ENCODE measurements at places on chromosomes 6 and 20. TPM values are rescaled to one million over a fixed set of nuclear protein-coding genes. Genes with fewer than 3 reads are reported as not detected.

The TMC2 gene
- not detected for total RNA-seq

The SLC32A1 gene
- total RNA-seq, result not detected

- no peak overlapping the region for H3K27ac ChIP-seq
- H3K4me3 ChIP-seq, result peak overlapping the region; percentile 74
- H3K4me1 ChIP-seq, result peaks cover 24% of the 10 kb centered on the region
- no peak for DNase-seq
- H3K27me3 ChIP-seq, result peaks cover 10% of the 10 kb centered on the region
Measured at GRCh38 chr6:47310131-47310480, 401 bp upstream of the TNFRSF21 start.

GRCh38 chr20:15445056-15445840, 1107.8 kb upstream of the FLRT3 start:
- no peak overlapping the region for H3K4me3 ChIP-seq
- H3K4me1 ChIP-seq, result no peaks in the 10 kb centered on the region
- no peak for DNase-seq
- H3K36me3 ChIP-seq, result no peaks in the 10 kb centered on the region
- H3K27ac ChIP-seq, result no peak overlapping the region

DNA sequence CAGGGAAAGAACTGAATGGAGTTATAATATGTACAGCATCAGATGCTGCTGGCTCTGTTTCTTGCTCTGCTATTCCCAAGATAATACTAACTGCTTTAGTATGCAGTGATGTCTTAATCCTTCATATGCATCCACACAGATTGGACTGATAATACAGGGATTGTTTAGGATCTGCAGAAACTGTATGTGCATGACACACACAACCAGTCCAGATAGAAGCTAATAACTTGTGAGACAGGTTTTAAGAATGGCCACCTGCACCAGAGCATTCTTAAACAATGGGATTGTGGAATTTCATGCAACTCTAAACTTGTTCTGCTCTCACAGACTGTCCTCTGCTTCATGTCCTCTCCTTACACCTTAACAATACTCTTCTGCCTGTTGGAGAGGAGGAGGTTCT, 90.9 kb downstream of the SPTLC3 start:
- H3K36me3 ChIP-seq, result no peaks in the 10 kb centered on the region
- H3K27ac ChIP-seq, result no peak overlapping the region
- H3K4me3 ChIP-seq, result no peak overlapping the region
- DNase-seq, result no peak

DNA sequence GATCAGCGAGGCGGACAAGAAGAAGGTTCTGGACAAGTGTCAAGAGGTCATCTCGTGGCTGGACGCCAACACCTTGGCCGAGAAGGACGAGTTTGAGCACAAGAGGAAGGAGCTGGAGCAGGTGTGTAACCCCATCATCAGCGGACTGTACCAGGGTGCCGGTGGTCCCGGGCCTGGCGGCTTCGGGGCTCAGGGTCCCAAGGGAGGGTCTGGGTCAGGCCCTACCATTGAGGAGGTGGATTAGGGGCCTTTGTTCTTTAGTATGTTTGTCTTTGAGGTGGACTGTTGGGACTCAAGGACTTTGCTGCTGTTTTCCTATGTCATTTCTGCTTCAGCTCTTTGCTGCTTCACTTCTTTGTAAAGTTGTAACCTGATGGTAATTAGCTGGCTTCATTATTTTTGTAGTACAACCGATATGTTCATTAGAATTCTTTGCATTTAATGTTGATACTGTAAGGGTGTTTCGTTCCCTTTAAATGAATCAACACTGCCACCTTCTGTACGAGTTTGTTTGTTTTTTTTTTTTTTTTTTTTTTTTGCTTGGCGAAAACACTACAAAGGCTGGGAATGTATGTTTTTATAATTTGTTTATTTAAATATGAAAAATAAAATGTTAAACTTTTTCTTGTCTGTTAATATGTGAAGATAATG, 2.2 kb downstream of the HSPA1B start:
- no peaks in the 10 kb centered on the region for H3K27me3 ChIP-seq
- peak; percentile 84 for DNase-seq
- no peaks in the 10 kb centered on the region for H3K36me3 ChIP-seq
- peak overlapping the region; percentile 53 for H3K27ac ChIP-seq

The WFDC8 gene
- total RNA-seq, result not detected

The DEFB123 gene
- total RNA-seq, result not detected

The SRSF6 gene
- 88.2 TPM for total RNA-seq

- H3K36me3 ChIP-seq, result no peaks in the 10 kb centered on the region
- H3K27ac ChIP-seq, result no peak overlapping the region
- H3K27me3 ChIP-seq, result no peaks in the 10 kb centered on the region
- H3K4me1 ChIP-seq, result no peaks in the 10 kb centered on the region
- DNase-seq, result no peak
Measured at GRCh38 chr20:46735436-46735835, 26.0 kb downstream of the SLC2A10 start.

DNA sequence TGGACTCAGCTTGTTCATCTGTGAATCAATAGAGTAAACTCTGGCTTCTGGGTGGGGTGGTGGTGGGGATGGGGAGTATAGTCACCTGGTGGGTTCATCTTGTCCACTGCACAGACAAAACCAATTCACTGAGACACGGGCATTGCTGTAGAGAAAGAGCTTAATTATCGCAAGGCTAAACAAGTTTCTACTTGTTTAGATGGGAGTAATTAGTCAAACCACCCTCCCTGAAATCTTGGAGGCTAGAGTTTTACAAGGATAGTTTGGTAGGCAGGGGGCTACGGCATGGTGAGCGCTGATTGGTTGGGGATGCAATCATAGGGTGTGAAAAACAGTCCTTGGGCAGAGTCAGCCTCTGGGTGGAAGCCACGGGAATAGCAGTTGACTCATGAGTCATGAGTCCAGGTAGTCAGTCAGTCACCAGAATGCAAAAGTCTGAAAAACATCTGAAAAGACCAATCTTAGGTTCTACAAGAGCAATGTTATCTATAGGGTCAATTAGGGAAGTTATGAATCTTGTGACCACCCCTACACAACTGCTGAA, 77.8 kb downstream of the STMND1 start:
- DNase-seq, result no peak
- no peak overlapping the region for H3K4me3 ChIP-seq
- no peaks in the 10 kb centered on the region for H3K27me3 ChIP-seq
- no peaks in the 10 kb centered on the region for H3K4me1 ChIP-seq
- no peak overlapping the region for H3K27ac ChIP-seq
- no peaks in the 10 kb centered on the region for H3K36me3 ChIP-seq

GRCh38 chr6:162889303-162889702, 161.5 kb downstream of the PACRG start:
- no peaks in the 10 kb centered on the region for H3K36me3 ChIP-seq

The DZANK1 gene
- total RNA-seq, result 1.0 TPM

The PPP1R16B gene
- 16.8 TPM for total RNA-seq

DNA sequence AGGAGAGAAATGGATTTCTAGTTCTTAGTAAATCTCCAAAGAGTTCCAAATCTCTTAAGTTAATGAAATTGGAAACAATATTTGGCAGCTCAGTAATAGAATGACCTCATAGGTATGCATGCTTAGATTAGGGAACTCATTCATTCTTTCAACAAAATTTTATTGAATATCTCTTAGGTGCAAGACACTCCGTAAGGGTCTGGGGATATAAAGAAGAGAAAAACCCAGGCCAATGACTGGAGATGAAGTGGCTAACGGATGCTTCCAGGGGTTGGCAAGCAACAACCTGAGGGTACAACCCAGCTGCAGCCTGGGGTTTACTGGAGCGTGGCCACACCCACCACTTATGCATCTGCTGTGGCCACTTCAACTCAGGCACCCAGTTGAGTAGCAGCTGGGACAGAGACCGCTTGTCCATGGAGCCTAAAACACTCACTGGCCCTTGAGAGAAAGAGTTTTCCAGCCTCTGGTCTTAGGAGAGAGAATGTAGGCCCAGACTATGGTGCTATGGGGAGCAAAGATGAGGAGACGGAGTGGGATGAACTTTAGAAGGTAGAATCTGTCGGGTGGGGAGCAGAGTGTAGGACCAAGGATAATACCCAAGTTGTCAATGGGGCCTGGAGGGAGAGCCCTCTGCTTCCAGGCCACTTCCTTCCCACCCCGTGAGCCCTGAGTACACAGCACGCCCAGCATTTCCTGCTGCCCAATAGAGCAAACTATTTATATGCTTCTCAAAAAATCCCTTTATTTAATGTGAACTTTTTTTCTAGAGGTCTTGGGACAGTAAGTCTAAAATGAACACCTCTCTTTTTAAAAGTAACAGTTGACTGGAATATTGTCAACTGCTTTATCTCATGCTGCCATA, 46.8 kb upstream of the PXDC1 start:
- H3K36me3 ChIP-seq, result no peaks in the 10 kb centered on the region
- no peaks in the 10 kb centered on the region for H3K27me3 ChIP-seq
- DNase-seq, result no peak
- H3K4me1 ChIP-seq, result no peaks in the 10 kb centered on the region
- H3K4me3 ChIP-seq, result no peak overlapping the region

The KCNK5 gene
- total RNA-seq, result 3.9 TPM

- no peak overlapping the region for H3K27ac ChIP-seq
- no peaks in the 10 kb centered on the region for H3K36me3 ChIP-seq
- DNase-seq, result no peak
- no peak overlapping the region for H3K4me3 ChIP-seq
- H3K27me3 ChIP-seq, result no peaks in the 10 kb centered on the region
Measured at GRCh38 chr6:81822568-81822967, 70.1 kb upstream of the TENT5A start.

- no peaks in the 10 kb centered on the region for H3K4me1 ChIP-seq
- H3K36me3 ChIP-seq, result no peaks in the 10 kb centered on the region
- no peak for DNase-seq
- H3K27ac ChIP-seq, result no peak overlapping the region
- no peak overlapping the region for H3K4me3 ChIP-seq
- H3K27me3 ChIP-seq, result no peaks in the 10 kb centered on the region
Measured at GRCh38 chr6:140782941-140783340, 1349.8 kb upstream of the GJE1 start.

- no peaks in the 10 kb centered on the region for H3K4me1 ChIP-seq
- H3K27me3 ChIP-seq, result peaks cover 6% of the 10 kb centered on the region
- no peaks in the 10 kb centered on the region for H3K36me3 ChIP-seq
- no peak overlapping the region for H3K27ac ChIP-seq
- DNase-seq, result no peak
Measured at GRCh38 chr20:34831936-34832335, 6.5 kb upstream of the NCOA6 start.

DNA sequence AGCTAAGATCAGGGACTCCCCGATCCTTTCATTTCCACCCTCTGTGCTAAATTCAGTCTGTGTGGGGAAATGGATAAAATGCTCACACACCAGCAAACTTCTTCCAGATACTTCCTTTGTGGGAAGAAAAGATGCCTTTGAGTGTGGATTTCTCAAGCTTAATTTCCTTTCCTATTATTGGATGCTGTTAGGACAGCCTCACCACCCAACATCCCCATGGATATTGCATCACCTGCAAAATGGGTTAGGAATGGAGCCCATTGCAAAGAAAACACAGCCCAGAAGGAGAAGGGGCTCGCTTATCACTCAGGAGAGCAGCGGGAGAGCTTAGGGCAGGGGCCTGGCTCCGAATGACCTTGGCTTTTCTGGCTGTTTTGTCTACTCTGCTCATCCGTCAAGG, 272.2 kb downstream of the CDC5L start:
- H3K27ac ChIP-seq, result no peak overlapping the region
- no peaks in the 10 kb centered on the region for H3K27me3 ChIP-seq
- no peaks in the 10 kb centered on the region for H3K4me1 ChIP-seq
- H3K4me3 ChIP-seq, result no peak overlapping the region
- H3K36me3 ChIP-seq, result no peaks in the 10 kb centered on the region

DNA sequence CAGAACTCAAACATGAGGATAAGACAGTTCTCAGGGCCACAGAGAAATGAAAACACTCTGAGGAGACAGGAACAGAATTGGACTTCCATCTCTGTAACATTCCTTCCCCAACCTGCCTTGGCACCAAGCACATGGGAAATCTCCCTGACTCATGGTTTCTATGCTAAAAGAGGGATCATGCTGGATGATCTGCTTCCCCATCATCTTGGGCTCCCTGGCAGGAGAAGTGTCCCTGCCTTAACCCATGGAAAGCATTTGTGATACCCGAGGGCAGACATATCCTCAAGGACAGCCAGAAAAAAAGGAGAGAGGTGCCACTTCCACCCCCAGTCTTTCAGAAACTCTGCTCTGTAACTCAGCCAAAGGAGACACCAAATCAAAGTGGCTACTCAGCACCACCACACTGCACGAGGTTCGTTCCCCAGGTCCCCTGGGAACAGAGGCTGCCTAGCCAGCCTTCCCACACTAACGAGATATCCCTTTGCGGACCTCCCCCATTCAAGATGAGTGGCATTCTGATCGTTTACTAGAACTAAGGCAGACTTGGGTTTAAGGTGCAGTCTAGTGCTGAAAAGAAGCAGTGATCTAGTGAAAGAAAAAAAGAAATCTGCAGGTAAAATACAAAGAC, 34.8 kb downstream of the BLOC1S5 start:
- no peaks in the 10 kb centered on the region for H3K4me1 ChIP-seq
- H3K4me3 ChIP-seq, result no peak overlapping the region
- no peak overlapping the region for H3K27ac ChIP-seq
- DNase-seq, result no peak
- no peaks in the 10 kb centered on the region for H3K27me3 ChIP-seq

- peak overlapping the region; percentile 85 for H3K27ac ChIP-seq
- H3K4me1 ChIP-seq, result peaks cover 13% of the 10 kb centered on the region
Measured at GRCh38 chr20:2872459-2873009, 747 bp upstream of the PTPRA start.

The ZNF292 gene
- 33.1 TPM for total RNA-seq

DNA sequence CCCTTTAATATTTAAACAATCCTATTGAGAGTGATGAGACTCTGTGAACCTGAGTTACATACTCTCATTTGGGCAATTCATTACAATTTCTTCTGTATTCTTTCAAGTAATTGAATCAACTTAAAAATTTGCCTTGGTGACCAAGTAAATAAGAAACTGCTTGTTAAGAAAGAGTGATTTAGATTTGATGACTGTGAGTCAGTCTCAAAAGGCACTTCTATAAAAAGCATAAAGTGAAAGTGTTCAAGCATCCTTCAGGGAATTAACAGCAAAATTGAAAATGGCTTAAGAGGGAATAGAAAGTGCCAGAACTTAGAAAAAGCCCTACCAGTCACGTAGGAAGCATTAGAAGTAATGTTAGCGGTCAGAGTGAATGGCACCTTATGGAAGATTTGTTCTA, 654.7 kb downstream of the EPM2A start:
- no peak overlapping the region for H3K27ac ChIP-seq
- DNase-seq, result no peak
- H3K4me3 ChIP-seq, result no peak overlapping the region
- H3K27me3 ChIP-seq, result no peaks in the 10 kb centered on the region
- no peaks in the 10 kb centered on the region for H3K36me3 ChIP-seq

- no peak for DNase-seq
- H3K27me3 ChIP-seq, result peaks cover 44% of the 10 kb centered on the region
- H3K36me3 ChIP-seq, result no peaks in the 10 kb centered on the region
- no peak overlapping the region for H3K27ac ChIP-seq
- no peak overlapping the region for H3K4me3 ChIP-seq
- H3K4me1 ChIP-seq, result no peaks in the 10 kb centered on the region
Measured at GRCh38 chr6:149855040-149855654, 9.0 kb downstream of the LRP11 start.
